Karpas-422 (cell line): ENCODE measurements at places on chromosomes 4 and X. TPM values are rescaled to one million over a fixed set of nuclear protein-coding genes. Genes with fewer than 3 reads are reported as not detected.

The SSX2 gene
- not detected in 2 replicates for total RNA-seq

The RPS6KA6 gene
- 6.2 and 22.1 TPM in 2 replicates for total RNA-seq

The FAM236A gene
- not detected in 2 replicates for total RNA-seq

DNA sequence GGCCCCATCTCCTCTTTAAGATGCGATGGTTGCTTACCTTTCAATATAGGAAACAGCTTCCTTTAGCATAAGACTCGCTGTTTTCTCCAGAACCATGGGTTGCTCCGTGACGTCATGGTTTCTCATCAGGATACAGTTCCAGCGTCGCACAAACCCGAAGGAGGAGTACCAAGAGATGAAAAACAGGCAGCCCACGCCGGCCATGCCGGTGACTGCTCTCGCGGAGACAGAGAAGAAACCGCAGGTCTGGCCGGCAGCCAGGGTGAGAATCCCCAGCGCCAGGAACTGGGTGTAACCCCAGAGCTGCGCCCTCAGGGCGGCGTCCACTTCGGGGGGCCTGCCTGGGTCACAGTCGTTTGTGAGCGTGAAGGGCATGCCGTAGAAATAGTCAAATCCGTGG lies 11.4 kb downstream of the ARSD start:
- DNase-seq = no peak
- no peaks in the 10 kb centered on the region for H3K36me3 ChIP-seq
- no peaks in the 10 kb centered on the region for H3K4me1 ChIP-seq

DNA sequence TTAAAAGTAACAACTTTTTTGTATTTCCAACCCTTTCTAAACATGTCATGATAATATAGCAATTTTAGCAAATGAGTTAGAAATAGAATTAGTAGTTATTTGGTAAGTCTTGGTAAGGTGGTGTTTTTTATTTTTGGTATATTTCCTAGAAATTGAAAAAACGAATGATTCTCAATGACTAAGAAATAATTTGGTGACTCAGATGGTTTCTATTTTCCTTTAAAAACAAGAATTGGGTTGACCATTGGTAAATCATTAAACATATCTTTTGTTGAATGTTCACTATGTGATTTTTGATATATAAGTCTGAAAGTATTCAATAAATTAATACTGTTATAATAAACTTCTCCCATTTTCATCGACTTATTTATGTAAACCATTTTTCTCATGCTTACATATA lies 206.2 kb upstream of the BANK1 start:
- no peaks in the 10 kb centered on the region for H3K36me3 ChIP-seq
- no peak overlapping the region for H3K27ac ChIP-seq
- no peak overlapping the region for H3K4me3 ChIP-seq
